ENCODE measurements at places on chromosomes 12 and 14.

- no peak for DNase-seq
These were observed 7.9 kb downstream of the TMEM253 start for GRCh38 chr14:21108791-21109190.

GRCh38 chr12:77033658-77034536, 31.5 kb downstream of the E2F7 start:
- DNase-seq = no peak

- no peak for DNase-seq
These were observed 19.5 kb downstream of the TRAF3 start for GRCh38 chr14:102796661-102797190.

- no peak for DNase-seq
These were observed 27.9 kb downstream of the BCL2L14 start for GRCh38 chr12:12098691-12099015.

GRCh38 chr14:67766035-67766680, 50.2 kb downstream of the ZFYVE26 start:
- no peak for DNase-seq
